ENCODE measurements at places on chromosomes 7 and 10.

DNA sequence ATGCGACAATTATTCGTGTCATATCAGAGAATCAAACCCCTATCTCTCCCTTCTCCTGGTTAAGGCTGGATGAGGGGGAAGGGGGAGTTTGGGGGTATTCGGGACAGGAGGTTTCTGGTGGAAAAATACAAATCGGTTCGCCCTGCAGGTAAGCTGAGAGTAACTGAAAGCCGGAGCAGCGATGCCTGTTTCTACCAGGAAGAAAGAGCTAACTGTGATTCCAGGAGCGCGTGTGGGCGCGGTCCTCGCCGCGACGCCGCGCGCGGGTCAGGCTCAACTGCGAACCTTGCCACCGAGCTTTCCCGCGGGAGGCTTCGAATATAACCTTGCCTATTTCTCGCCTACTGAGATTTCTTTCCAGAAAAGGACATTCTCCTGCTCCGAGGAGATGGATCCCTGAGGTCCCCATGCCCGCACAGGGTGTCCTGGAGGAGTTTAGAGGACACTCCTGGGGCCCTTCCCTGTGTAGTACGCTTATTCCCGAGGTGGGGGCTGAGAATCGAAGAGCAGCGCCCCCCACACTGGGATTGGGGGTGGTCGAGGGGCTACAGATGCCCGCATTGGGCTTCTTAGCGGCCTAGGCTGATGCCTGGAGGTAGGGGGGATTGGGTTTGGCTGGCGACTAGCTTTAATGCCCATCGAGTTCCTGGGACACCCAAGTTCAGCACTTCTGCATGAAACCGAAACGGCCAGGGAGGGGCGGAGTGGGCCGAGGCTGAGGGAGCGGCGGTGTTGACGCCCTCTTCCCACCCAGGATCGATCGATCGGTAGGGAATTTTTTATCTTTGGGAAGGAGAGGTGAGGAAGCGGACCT is 13.0 kb upstream of the DLX6 start:
- DNase-seq, result no peak

GRCh38 chr7:40866601-40867000 is 731.8 kb downstream of the SUGCT start:
- DNase-seq, result no peak

DNA sequence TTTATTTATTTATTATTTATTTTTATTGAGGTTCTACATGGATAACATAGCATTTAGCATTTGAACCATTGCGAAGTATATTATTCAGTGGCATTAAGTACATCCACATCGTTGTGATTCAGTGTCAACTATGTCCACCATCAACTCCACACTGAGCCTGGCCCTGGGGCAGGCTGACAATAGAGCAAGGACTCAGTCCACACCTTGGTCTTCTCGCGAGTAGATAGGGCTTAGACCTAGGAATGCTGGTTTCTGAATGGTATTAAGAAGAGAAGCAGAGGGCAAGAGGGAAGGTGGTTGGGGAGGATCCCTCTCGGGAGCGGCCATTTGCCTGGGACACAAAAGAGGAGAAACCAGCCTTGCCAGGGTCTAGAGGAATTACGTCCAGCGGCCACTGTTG is 599.2 kb upstream of the MGMT start:
- DNase-seq, result no peak

GRCh38 chr7:55565681-55566080 is 6.6 kb downstream of the VOPP1 start:
- no peak for DNase-seq

DNA sequence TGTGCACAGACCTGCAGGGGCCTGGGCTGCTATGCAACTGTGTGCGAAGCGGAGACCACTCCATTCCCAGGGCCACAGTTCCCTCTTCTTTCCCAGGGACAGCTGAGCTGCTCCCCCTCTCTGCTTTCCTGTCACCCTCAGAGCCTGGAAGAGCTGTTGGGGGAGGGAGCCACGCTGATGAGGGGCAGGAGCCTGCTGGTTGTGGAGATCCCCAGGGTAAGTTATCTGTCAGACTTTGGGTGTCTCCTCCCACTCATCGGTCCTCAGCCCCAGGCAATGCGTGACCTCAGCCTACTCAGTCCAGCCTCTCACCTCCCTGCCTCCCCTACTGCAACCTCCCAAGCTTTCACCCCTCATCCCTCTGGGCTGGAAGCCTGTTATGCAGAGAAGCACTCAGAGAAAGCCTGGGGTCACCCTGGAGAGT is 53.5 kb downstream of the ZNF467 start:
- DNase-seq, result no peak

GRCh38 chr7:90743626-90744025 is 147.5 kb downstream of the CDK14 start:
- DNase-seq, result no peak

GRCh38 chr10:110893559-110894179 is 21.9 kb downstream of the PDCD4 start:
- no peak for DNase-seq

GRCh38 chr7:122965306-122965705 is 30.2 kb downstream of the TAS2R16 start:
- DNase-seq, result no peak

DNA sequence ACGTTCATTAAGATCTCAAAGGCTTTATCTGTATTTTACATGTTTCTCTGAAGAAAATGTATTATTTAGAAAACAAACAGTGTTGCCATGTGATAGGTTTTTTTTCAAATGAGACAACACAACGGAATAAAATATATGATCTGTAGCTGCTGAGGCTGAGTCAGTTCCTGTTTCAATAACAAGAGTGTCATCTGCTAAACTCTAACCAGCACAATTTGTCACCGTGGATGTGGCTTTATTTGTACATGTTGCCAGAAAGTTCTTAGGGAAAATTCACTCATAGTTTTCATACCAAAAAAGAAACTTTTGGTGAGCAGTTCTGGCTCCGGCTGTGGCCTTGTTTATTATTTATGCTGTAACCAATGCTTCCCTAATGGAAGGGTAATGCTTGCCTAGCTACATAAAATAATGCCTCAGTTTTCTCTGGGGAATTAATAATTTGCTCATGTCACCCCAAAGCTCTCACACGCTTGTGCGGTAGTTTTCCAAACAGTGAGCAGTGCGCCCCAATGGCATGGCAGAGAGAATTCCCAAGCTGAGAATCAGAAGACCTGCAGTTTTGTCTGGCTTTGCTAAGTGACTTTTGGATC is 20.3 kb upstream of the KLF6 start:
- DNase-seq, result peak; percentile 90

GRCh38 chr7:131231381-131232220 is 96.1 kb upstream of the MKLN1 start:
- no peak for DNase-seq

- DNase-seq, result no peak
Measured at GRCh38 chr7:921581-922333, 32.7 kb downstream of the ADAP1 start.

DNA sequence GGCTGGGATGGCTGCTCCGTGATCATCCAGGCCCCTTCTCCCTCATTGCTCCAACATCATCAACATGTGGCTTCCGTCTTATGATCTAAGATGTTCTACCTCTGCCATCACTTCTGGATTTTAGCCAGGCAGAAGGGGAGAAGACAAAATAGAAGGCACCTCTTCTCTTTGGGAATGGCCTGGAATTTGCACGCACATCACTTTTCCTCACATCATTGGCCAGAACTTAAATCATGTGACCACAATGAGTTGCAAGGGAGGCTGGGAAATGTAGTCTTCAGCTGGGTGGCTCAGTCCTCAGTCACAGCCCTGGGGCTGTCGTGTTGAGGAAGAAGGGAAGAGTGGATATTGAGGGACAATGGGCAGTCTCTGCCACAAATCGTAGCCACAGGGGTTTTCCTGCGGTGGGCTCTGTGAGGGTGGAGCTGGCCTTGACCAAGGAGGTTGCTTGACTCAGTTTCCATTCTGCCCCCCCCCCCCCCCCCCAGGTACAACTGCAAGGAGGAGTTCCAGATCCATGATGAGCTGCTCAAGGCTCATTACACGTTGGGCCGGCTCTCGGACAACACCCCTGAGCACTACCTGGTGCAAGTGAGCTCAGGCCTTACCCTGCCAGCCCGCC is 50.3 kb downstream of the PALD1 start:
- DNase-seq, result no peak

- no peak for DNase-seq
Measured at GRCh38 chr10:61822781-61823230, 78.7 kb upstream of the ARID5B start.

DNA sequence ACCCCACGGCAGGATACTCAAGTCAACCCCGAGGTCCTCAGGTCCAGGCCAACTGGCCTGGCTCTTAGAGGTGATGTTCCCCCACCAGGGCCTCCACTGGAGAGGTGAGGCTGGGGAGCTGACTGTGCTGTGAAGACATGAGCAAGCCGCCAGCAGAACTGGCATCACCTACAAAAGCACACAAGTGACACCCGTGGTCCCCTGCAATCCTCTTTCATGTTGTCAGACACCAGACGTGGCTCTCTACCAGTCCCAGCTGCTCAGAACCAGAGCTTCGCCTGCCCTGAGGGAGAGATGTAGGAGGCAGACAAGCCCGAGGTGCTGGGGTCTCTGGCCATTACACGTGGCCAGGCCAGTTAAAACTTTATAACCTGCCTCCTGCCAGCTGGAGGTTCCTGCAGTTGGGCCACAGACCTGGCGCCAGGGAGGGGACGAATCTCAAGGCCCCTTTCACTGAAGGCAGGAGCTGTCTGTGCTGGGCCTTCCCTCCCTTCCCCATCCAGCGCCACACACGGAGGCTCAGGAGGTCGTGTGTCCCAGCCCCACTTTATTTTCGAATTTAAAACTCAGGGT is 2.2 kb downstream of the COMTD1 start:
- no peak for DNase-seq

DNA sequence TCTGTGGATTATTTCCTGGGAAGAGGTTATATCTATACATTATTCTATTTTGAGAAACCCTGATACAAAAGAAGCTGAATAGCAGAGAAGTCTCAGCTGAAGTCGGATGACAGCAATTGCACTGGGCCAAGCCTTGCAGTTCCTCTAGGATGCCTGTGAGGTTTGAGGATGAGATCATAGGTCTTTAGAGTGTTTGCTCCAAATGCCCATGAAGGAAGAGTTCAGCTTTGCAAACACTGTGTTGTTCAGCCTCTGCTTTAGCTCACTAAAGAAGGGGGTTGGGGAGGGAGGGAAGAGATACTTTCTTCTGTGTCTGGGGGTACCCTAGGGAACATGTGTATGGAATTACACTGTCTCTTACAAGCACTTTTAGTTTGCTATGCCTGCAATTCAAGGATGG is 282.5 kb upstream of the NRP1 start:
- DNase-seq, result no peak

- no peak for DNase-seq
Measured at GRCh38 chr7:120743128-120743527, 114.8 kb downstream of the TSPAN12 start.

DNA sequence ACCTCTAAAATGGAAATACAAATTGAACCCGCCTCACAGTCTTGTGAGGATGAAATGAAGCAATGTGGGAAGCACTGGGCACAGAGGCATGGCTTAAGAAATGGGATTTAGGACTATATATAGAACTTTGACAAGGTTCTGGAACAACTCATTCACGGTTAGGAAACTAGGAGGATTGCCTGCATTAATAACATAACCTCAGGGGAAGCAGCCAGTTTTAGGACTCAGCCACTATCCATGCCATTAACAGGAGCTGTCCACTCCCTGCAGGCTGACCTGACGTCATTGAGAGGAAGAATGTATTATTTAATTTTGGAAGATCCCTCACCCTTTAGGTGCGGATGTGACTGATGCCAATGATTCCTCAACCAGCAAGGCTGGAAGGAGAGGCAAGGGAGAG is 34.8 kb downstream of the ITGB8 start:
- DNase-seq, result no peak

DNA sequence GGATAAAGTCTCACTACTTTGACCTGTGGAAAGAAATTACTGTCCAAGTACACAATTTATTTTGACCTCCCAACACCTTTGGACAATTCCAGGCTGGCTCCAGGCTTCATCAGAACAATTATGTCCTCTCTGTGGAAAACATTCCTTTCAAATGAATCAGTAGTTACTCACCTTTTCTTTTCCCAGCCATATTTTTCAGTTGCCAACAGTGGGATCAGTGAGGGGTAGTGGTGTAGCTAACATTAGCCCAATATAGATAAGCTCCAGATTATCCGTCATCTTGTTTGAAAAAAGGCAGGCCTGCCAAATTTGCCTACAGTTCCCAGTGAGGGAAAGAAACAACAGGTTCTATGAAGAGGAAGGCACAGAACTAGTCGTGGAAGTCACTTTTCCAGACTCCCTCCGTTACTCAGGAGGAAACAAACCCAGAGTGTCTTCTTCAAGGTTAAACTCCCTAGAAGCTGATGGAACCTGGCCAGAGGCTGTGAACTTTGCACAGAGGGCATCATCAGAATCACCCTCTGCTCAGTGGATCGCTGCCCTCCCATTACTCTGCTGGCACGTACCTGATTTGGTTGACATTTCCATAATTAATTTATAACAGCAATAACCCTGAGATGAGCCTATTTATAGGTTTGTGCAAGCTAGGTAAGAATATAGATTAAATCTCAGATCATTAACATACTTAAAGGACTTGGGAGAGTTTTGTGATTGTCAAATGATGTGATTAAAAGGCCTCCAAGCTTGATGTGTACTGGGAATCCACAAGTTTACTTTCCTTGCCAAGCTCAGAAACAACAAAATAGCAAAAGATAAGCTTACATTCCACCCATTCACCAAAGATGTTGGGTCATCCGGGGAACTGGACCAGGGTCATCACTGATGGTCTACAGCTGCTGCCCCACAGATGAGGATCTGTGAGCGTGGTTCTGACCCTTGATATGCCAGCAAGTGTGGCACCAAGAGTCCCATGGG is 654.6 kb upstream of the GALNT17 start:
- DNase-seq, result no peak

DNA sequence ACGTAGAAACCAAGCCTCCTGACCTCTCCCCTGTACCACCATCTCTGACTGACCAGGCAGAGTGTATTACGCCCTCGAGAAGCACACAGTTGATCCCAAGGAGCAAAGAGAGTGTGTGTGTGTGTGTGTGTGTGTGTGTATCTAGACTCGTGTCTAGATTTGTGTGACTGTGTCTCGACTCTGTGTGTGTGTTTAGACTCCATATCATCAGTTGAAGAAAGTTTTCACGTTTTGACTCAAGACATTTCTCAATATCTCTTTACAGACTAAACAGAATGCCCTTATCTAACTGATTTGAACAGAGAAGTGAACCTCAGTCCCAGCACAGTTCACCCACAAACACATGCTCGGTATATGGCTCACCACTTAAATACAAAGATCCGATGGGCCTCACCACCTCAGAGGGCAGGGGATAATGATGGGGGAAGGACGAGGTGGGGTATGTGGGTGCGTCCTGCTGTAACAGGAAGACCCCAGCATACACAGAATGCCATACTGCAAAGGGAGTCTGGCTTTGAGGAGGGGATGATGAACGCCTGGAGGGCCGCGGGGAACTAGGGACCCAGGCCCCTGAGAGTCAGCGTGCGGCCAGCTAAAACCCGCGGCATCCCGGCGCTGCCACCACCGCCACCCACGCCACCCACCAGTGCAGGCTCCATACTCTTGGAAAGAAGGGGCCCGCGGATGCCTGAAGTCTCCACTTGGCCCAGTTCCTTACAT is 780 bp downstream of the ALDH18A1 start:
- peak; percentile 9 for DNase-seq

- no peak for DNase-seq
Measured at GRCh38 chr7:90654718-90655427, 58.8 kb downstream of the CDK14 start.

GRCh38 chr10:88849234-88849633 is 2.4 kb downstream of the ANKRD22 start:
- DNase-seq, result no peak
